Hematopoietic multipotent progenitor cell treated with erythropoietin and hydrocortisone succinate and interleukin-3 and kit ligand, for 6 days (in vitro differentiated cells): ENCODE measurements at places on chromosomes 4 and X.
A peak's percentile ranks its signal among the peaks of the same experiment; 100 is the strongest.

DNA sequence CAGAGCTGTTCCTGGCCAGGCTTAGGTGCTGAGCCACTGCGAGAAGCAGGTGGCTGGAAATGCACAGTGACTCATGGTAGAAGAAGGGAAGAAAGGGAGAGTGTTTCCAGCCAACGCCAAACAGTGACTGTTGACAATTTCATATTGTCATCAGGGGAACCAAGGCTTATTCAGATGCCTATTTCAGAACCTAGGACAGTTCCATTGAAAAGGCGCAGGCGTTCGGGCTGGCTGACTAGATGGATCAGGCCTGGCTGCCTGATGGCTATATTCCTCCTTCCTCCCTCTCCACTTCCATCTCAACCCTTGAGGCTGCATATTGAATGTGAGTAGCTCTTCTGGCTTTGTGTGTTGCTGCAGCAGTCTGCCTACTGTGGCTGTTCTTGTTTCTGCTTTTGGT, 73.0 kb upstream of the FRMPD4 start:
- peak; percentile 20 for DNase-seq

GRCh38 chrX:97637289-97637688, 753.6 kb downstream of the RPA4 start:
- DNase-seq: no peak

- DNase-seq: peak; percentile 77
Observed at GRCh38 chrX:12970691-12971202, 4.2 kb upstream of the TMSB4X start.

DNA sequence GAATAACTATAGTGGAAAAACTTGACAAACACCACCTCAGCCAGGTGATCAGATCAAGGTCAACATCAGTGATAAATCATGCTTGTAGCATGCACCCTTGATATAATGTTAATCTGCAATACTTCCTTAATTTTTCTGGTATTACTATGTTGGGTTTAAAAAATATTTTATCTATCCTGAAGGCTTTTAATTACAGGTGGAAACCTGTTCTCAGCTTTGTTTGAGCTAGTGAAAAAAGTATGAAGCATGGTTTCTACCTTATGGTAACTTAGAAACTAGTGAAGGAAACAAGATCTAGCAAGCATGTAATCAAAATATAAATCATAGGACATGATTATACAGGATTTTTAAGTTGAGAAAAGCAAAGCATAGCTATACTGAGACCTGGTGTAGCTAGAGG, 26.6 kb downstream of the MAOA start:
- DNase-seq: no peak

- no peak for DNase-seq
Observed at GRCh38 chr4:40185830-40186664, 10.8 kb upstream of the RHOH start.

- no peak for DNase-seq
Observed at GRCh38 chr4:89023140-89023539, 33.8 kb downstream of the FAM13A start.

DNA sequence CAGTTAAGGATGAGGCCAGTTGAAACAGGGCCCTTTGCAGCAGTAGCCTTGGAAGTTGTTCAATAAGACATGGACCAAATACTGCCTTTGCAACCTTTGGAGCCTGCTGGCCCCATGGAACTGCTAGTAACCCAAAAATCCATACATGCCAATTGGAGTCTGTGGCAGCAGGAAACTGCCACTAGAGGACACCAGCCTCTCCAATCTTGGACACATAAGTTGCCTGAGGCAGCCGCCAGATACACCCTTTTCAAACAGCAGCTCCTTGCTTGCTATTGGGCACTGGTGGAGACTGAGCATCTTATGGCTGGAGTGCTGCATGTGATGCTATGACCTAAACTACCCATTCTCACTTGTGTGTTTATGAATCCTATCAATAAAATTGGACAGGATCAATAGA, 14.8 kb upstream of the LAP3 start:
- DNase-seq: peak; percentile 30

DNA sequence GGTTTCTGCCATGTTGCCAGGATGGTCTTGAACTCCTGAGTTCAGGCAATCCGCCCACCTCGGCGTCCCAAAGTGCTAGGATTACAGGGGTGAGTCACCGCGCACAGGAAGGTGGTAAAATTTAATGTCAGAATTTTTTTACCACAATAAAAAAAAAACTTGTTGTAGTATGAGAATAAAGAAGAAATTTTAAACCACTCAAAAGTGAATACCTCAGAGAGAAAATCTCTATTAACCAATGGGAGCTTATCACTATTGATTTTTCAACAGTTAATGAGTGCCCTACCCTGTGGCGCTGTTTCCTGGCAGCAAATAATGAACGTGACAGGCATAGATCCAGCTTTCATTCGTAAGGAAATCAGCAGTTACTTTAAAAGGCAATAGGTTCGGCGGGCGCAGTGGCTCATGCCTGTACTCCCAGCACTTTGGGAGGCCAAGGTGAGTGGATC, 32.7 kb upstream of the SLC25A4 start:
- no peak for DNase-seq

DNA sequence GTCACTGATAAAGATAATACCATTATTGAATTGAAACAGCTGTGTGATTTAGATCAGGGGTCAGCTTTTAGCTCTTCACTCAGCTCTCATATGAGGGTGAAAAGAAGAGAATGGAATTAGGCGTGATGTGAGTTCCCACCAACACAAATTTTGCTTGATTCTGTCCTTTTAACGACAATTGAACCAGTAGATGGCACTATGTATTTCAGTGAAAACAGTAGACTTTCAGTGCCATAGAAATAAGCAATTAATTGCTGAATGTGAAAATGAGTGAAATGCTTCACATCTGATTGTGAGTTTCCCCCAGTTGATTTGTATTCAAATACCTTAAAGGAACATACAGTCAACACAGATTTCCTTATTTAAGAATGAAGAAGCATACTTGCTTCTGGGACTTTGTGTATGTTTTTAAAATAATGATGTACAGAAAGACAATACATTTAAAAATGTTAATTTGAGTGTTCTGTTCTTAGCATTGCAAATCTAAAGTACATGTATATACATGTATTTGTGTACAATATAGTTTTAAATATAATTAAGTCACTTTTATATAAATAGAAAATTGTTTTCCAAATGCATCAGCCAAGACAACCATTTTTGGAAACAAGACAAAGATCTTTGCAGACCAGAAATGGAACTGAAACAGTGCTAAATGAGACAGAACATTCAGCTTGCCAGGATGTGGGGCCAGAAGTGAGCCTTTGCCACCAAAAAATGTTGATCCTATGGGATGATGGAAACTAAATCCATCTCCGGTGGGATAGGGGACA, 178.8 kb downstream of the SNCA start:
- peak; percentile 77 for DNase-seq

GRCh38 chr4:85127653-85128052, 161.2 kb upstream of the WDFY3 start:
- peak; percentile 15 for DNase-seq

- peak; percentile 94 for DNase-seq
Observed at GRCh38 chr4:159175085-159175988, 72.5 kb downstream of the RAPGEF2 start.

DNA sequence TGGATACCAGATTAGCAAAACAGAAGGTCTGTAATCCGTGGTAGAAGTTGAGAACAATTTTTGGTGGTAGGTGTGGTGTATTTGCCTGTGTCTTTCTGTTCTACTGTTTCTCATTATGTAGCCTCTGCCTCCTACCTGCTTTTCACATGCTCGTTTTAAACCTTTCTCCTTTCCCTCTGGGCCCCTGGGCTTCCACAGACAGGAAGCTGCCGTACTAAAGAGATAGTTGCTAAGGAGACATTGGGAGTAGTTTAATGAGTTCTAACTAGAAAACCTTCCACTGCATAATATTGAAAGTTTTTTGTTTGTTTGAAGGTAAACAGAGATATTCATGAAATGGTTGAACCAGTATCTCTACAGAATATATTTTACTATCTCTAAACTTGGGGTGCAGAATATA, 107.8 kb downstream of the STOX2 start:
- DNase-seq: peak; percentile 69

- DNase-seq: peak; percentile 51
Observed at GRCh38 chr4:151100531-151100930, 1.1 kb downstream of the RPS3A start.

GRCh38 chr4:129393976-129394375, 298.0 kb downstream of the C4orf33 start:
- no peak for DNase-seq

GRCh38 chr4:151417164-151417571, 8.2 kb downstream of the FHIP1A start:
- DNase-seq: no peak

- DNase-seq: no peak
Observed at GRCh38 chr4:139503622-139504166, 49.8 kb downstream of the RAB33B start.

DNA sequence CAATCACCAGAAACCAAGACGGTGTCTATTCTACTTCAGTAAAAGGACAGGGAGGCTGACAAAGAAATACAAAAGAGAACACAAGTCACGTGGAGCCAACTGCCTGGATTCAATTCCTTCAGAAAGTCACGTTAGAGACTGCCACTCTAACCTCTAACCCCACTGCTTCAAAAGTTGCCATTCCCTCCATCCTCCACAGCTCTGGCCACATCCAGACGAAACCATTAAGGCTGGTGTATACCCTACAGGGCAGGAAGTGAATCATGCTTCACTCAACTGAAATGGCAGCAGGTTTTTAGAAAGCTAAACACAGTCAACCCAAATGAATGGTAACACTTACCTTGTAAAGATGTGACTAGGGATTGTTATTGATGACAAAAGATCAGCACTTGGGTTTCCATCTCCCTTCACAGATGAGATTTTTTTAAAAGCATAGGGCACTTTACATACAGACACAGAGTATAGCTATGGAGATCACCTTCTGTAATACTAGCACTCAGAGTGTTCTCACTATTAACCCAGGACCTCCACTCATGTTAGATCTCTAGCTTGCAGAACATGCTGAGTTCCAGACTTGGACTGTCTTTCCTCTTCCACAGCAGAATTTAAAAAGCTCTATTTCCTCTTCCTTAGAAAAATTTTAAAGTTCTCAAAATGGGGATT, 37.4 kb downstream of the MAML3 start:
- DNase-seq: no peak

DNA sequence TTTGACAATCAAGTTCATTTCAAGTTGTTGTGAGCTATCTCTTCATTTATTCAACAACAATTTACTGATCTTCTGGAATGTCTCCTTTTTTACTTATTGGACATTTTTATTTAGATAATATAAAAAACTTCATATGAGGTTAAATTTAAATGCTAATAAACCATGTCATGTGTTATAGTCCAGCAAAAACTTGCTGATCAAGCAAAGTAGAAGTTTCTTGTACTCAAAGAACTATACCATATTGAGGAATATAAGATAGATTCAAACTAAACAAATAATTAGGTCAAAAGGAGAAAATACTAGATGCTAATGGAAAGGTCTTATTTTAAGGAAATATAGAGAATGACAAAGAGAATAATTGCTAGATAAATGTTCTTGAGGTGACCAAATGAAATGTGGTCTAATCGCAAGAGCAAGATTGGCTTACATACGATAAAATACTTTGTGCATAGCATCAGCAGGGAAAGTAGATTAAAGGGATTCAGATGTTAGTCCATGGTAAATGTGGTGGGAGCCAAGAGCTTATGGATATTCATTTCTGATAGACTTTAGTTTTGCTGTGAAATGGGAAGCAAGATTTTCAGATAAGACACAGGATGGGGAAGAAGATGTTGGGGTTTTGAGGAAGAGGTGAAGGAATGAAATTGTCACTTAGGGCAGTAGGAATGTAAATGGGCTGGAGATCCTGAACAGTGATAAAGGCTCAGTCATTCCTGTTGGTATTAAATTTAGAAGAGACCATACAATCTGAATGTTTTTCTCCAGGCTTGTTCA, 229.5 kb downstream of the MAPK10 start:
- DNase-seq: no peak

GRCh38 chr4:97507587-97508245, 635.6 kb downstream of the STPG2 start:
- DNase-seq: no peak

- no peak for DNase-seq
Observed at GRCh38 chr4:101259876-101260275, 87.5 kb downstream of the PPP3CA start.

DNA sequence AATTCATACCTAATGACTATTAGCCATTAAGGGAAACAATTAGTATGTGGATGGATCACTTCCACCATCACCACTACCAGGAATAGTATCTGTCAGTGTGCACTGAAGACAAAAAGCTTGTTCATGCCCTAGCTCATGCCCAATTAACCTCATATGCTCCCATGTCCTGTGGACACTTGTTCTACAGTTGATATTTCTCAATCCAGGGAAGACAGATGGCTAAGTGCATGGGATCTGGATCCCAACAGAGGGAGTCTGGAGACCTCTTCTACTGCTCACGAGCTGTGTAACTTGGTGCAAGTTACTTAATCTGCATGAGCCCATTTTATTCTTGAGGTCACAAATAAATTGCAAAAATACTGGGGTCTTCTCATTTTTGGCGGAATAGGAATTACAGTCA, 23.7 kb downstream of the AMOT start:
- DNase-seq: no peak

DNA sequence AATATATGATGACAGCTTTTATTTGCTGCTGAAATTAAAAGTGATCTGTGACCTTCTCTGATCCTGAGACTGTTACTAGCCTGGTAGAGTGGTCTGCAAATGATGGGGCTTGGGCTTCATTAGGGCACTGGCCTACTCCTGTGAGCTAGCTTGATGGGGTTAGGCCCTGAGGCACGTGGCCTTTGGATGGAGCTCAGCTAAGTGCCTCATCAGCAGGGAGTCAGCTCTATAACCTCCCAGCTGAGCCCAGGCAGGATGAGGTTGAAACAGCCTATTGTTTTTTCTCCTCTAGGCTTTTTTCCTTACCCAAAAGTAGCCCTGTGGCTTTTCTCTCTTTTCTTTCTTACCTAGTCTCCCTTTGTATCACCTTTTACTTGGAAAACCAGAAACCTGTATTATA, 92.2 kb downstream of the AFF2 start:
- no peak for DNase-seq

DNA sequence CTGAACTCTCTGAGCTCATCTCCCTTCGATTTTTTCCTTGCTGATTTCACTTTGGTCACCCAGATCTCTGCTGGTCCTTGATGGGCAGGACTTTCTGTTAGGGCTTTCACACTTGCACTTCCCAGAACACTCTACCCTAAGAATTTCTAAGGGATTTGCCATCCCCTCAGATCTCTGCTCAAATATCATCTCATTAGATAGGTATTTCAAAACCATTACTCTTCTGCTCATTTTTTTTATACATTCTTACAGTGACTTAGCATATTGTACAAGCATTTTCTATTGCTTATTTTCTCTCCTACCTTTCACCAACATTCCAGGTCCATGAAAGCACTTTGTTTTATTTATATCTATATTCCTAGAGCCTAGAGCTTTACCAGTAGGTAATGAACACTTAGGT, 913.3 kb downstream of the PDHA2 start:
- DNase-seq: no peak

DNA sequence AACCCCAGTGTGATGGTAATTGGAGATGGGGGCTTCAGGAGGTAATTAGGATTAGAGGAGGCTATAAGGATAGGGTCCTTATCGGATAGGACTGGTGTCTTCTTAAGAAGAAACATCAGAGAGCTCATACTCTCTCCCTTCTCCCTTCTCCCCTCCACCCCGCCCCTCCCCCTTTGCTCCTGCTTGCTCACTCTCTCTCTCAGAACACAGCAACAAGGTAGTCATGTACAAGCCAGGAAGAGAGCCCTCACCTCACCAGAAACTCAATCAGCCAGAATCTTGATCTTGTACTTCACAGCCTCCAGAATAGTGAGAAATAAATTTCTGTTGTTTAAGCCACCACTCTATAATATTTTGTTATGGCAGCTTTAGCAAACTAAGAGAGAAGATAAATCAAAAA, 4.5 kb downstream of the DDX60L start:
- peak; percentile 44 for DNase-seq

GRCh38 chrX:53039236-53039635, 9.4 kb upstream of the GPR173 start:
- DNase-seq: peak; percentile 82
